ENCODE measurements at places on chromosomes 12 and 14. TPM values are rescaled to one million over a fixed set of nuclear protein-coding genes. Genes with fewer than 3 reads are reported as not detected.

The CLEC2A gene
- not detected for total RNA-seq

The ZNF140 gene
- 23.3 TPM for total RNA-seq

The RTL1 gene
- total RNA-seq: 8.5 TPM

The SPIC gene
- 0.18 TPM for total RNA-seq

Data from metanephros (tissue), 2 donors.